ENCODE measurements at places on chromosomes 7 and 10.

- DNase-seq, result no peak
Observed at GRCh38 chr10:80608706-80609105, 71.0 kb downstream of the SH2D4B start.

DNA sequence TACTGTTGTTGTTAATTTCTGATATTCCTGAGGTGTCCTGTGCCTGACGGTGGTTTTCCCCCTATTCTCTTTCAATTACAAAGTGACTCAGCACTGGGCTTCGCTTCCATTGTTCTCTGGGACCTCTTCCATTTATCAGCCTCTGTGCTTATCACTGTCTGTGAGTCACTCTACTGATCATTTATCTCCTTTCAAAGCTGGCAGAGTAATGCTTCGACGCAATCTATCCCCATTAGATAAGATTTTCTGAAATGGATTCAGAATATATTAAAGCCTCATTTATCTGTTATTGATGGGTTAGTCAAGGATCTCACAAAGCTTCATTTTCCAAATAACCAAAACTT, 679.2 kb downstream of the SDK1 start:
- DNase-seq, result no peak

- DNase-seq, result peak; percentile 0
Observed at GRCh38 chr7:79176859-79177477, 276.5 kb downstream of the MAGI2 start.

GRCh38 chr7:148261996-148262688, 328.4 kb upstream of the C7orf33 start:
- no peak for DNase-seq

DNA sequence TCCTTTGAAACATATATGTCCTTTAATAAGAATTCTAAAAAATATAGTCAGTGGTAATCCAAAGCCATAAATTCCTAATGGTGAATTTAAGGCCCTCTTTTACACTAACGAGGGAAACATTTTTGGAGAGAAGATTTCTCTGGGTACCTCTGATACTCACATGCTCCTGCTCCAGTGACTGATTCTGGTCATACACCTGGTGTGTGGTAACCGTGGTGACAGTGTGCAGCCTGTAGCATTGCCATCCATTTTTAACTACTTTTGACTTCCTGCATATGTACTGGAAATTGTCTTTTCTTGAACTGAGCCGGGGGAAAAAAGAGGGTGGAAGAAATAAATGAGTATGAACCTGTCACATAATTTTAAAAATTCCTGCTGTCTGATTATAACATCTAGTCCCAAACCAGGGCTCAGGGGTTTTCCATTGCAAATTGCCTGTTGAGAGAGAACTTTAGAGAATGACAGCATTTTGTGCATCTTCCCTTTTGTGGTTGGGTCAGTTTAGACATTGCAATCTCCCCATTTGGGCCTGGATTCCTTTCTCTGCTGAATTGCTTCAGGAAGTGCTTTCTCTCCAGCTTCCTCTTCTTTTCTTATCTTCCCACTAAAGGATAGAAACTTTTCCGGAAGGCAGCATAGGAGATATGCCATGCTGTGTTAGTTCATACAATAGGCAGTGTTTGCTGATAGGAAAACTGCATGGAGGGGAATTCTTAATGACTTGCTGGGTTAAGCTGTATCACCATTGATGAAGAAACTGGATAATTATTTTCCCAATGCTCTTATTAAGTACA, 125.5 kb downstream of the GRM3 start:
- DNase-seq, result no peak

- DNase-seq, result no peak
Observed at GRCh38 chr10:69101451-69102095, 13.7 kb downstream of the SRGN start.

- no peak for DNase-seq
Observed at GRCh38 chr7:151013356-151013732, 10.9 kb downstream of the ATG9B start.
